CD8-positive, alpha-beta memory T cell (primary cell): ENCODE measurements at places on chromosomes 4 and X. TPM values are rescaled to one million over a fixed set of nuclear protein-coding genes. Genes with fewer than 3 reads are reported as not detected.

STAG2 gene
- total RNA-seq: 122 TPM

DNA sequence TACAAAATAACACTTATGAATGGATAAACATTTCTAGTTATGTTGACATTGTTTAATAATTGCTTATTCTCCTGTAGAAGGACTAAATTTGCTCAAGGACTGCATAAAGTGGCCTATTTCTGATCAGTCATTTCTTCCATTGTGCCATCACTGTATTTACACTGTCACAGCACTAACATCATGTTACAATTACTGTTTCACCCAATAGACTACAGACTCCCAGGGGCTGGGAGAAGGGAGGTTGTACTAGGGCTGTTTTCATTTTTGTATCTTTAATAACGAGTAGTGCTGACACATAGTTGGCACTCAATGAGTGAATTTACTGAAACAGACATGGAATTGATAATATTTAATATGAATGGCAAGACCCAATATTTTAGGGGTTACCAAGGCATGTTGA is 139.5 kb downstream of the SLC10A7 start:
- DNase-seq: no peak

- no peak for DNase-seq
These were observed 53.3 kb downstream of the WFS1 start for GRCh38 chr4:6322761-6323566.

CPZ gene
- total RNA-seq: not detected

GRCh38 chrX:148958901-148959300 is 458.5 kb downstream of the AFF2 start:
- DNase-seq: no peak

DNA sequence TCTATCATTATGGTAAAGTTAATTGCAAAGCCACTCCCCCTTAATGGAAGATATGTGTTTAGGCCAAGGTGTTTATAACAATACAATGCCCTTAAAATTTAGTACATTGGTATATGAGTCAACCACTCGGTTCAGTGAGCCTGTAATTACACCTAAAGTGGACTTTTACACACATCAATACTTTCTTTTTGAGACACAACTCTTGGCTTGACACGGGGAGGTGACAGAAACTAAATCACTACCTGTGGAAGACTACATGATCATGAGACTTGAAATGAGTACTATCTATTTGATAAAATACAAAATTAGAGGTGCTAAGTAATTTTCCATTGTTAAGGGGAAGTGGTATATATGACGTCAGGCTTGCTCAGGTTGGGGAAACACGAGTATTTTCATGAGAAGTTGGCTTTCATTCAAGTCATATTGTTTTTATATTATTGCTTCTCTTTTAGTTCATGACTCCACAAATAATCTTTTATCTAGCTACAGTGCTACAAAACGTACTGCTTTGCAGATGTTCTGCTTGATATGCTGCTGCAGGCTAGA is 918.3 kb downstream of the ARAP2 start:
- no peak for DNase-seq
